Amniotic epithelial cell (primary cell): ENCODE measurements at places on chromosomes 13 and 19.

DNA sequence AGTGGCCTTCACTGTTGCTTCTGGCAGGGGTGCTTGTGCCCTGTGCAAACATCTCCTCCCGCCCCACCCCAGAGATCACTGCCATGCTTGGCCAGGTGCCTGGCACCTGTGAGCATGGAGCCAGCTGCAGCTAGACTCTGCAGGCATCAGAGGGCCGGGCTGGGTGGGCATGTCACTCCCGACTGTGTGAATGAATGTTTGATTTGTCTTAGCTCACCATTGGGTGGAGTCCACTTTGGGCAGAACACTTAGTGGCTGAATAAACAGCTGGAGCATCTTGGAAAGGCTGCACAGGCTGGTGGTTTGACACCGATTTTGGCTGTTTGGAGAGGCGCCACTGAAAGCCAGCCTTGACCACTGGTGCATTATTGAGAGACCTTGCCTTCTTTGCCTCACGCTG is 267.3 kb downstream of the DLEU7 start:
- DNase-seq: no peak

GRCh38 chr13:96130818-96131340 is 41.0 kb downstream of the HS6ST3 start:
- no peak for DNase-seq

- DNase-seq: no peak
These were observed 46.3 kb downstream of the DACH1 start for GRCh38 chr13:71820699-71821098.

DNA sequence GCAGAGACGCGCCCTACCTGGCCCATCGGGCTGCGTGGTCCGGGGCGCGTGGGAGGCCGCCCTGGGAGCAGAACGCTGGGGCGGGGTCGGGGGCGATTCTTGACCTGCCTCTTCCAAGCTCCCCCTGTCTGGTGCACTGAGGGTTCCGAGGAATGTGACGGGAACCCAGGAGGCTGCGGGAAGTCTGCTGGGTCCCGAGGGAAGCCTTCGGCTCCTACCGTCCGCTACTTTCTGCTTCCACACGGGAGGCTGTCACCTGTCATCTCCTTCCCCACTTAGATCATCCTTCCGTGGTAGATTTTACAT is 781 bp upstream of the SPRYD7 start:
- peak; percentile 7 for DNase-seq

DNA sequence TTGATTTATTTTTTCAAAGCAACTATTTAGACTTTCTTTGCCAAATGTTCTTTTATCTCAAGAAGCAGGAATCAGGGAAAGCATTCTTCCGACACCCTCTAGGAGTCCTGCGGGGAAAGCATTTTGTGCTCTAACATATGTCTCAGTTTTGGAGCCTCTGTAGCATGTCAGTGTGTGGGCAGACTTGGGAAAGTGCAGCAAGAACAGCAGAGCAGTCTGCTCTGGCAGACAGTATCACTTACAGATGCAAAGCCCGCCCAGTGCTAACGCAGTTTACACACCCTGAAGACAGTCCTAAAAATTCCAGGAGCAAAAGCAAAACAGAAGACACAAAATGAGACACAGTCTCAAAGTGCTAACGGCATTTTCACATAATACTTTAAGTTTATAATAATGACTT is 393.5 kb downstream of the KLF12 start:
- peak; percentile 27 for DNase-seq

DNA sequence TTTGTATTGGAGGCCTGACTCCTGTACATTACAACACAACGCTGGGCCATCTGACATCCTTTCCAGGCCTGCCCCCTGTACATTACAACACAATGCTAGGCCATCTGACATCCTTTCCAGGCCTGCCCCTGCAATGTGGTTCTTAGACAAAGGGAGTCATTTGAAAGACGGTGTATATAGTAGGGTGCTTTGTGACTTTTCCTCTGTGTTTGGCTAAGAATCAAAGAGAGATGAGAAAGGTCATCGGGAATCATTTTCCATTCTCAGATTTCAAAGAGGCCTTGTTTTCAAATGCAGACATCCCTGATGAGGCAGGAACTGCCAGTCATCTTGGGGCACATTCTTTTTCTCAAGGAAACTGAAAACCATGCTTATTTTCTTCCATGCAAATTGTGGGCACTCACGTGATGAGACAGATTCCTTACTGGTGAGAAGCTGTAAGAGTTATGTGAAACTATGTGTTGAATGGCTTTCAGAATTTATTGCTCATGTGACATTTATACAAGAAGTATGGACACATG is 551.6 kb downstream of the MYO16 start:
- DNase-seq: peak; percentile 87

GRCh38 chr19:45347570-45348366 is 7.2 kb downstream of the KLC3 start:
- DNase-seq: no peak

DNA sequence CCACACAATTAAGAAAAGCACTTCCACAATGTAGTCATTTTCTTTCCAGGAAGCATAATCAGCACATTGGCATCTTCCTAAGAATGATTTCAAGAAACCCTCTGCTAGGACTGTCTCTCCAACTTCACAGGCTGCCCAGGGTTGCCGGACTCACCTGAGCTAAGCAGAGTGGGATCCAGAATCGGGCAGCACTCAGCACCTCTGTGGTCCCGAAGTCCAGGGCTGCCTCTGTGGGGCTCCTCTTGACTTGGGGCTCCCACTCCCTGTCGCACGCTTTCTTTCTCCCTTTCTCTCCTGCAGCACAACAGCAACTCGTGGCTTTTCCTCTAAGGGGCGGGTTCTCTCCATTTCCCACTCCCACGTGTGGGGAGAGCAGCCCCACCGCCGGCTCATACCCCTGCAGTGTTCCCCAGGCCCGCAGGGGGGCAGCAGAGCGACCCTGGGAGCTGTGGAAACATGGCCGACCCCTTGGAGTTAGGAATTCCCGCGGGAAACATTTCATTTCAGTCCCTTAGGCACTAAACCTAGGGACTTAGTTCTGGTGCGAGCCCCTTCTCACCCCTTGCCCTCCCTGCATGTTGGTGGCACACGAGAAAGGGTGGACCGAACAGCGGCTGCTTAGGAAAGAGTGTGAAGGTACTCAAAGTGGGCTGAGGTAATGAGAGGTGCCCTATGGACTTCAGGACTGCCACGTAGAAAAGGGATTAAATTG is at the start of gene TMEM272:
Gene TMEM272 (minus strand): TSS at position 316 of the 712 bp plus-strand sequence. CDS start 6,647 bp downstream, outside the sequence.
- peak; percentile 42 for DNase-seq

GRCh38 chr13:46150134-46150693 is 31.8 kb downstream of the LCP1 start:
- DNase-seq: no peak

GRCh38 chr19:31350693-31351055 is 1.4 kb upstream of the TSHZ3 start:
- peak; percentile 46 for DNase-seq

GRCh38 chr19:52664461-52664860 is 26.3 kb upstream of the ZNF83 start:
- DNase-seq: no peak

DNA sequence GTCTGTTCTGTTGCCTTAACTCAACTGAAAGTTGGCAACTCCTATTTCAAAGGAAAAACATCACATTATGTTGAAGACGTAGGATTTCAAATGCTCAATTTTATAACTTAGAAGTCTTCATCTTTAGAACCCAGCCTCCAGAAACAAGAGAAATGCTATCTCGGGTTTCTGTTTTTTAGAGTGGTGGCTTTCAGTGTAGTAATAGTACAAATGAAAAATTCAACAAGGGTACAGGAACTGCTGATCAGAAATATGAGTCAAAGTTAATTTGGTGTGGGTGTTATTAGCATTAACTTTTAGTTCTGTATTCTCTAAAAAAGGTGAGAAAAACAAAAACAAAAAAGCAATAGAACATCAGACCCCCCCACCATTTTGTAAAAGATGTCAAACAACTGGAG is 56.6 kb upstream of the FLT1 start:
- DNase-seq: no peak

DNA sequence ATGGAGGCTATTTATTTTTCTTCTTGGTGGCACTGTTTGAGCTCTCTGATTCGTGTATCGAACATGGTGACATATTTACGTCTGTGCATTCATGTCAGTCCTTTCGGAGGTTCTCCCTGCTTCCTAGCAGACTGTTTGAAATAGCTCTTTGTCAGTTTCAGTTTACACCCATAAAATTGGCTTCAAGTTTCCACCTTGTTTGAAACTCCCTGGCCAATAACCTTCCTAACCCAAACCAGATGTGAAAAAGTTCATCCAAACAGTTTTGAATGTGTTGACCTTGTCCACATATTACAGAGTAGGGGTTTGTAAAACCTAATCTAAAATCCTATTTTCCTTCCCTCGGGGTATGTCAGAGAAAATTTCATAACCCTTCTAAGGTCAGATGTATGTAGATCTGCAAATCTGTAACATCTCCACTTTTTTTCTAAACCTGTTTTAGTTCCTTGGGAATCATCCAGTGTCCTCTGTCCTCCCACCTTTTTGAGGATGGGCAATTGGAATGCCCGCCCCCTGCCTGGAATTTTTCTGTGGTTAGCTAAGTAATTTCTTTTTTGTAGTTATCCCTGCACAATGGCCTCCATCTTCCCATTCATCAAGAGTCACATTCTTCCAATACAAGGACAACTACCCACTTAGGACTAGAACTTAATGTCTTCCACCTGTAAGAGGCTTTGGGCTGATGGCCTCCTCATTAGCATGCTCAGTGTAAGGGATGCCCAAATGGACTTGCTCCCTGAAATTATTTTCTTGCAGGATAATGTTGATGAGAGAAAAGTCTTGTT is 499.8 kb downstream of the GPC6 start:
- no peak for DNase-seq

- no peak for DNase-seq
These were observed 11.4 kb downstream of the RASA3 start for GRCh38 chr13:114121031-114121430.

DNA sequence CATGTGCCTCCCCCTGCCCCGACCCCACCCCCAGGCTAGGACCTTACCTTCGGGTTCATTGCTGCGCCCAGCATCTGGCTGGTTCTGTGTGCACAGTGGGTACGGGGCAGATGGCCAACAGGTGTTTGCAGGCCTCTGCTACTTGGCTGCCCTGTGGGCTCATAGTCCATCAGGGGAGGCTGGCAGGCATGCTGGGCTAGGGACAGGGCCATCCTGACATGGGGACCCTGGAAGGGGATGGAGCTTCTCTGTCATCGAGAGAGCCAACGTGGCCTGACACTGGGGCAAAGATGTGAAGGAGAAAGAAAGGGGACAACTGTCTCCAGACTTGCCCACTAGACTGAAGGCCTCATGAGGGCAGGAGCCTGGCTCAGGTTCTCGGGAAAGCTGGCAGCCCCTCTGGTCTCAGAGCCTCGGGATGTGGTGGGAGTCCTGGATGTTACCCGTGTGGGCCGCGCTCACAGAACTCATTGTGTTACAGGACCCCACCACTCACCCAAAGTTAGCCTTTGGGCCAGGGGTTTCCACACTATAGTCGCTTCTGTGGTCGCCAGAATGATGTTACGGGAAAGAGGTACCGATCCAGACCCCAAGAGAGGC is 4.7 kb downstream of the ZNF536 start:
- no peak for DNase-seq

GRCh38 chr13:104006625-104007075 is 940.4 kb upstream of the SLC10A2 start:
- peak; percentile 94 for DNase-seq

GRCh38 chr13:71632721-71633120 is 234.3 kb downstream of the DACH1 start:
- no peak for DNase-seq

- DNase-seq: peak; percentile 42
These were observed 59.9 kb downstream of the LIG4 start for GRCh38 chr13:108155185-108156106.

- no peak for DNase-seq
These were observed 12.4 kb downstream of the GRIN2D start for GRCh38 chr19:48405850-48406249.

- no peak for DNase-seq
These were observed 949 bp upstream of the ZNF260 start for GRCh38 chr19:36528921-36529518.

- DNase-seq: peak; percentile 93
These were observed 496.7 kb downstream of the COG6 start for GRCh38 chr13:40152145-40152544.
